ENCODE measurements at places on chromosomes 6 and 20.

DNA sequence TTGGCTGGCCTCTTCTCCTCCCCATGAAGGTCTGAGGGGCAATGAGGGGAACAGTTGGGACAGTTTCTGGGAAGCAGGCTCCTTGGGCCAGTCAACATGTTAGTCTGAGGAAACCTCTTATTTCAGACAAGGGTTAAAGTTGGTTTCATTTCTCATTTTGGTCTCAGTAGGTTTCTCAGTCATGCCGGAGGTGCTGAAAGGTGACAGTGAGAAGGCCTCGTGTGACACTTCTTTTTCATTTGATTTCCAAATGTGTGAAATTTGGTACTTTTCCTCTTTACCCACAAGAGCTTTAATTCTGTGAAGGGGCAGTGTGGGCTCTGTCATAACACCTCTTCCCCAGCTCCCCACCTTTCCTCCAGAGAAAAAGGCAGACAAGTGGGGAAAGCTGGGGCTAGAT, 7.5 kb upstream of the GLP1R start:
- no peak for DNase-seq

DNA sequence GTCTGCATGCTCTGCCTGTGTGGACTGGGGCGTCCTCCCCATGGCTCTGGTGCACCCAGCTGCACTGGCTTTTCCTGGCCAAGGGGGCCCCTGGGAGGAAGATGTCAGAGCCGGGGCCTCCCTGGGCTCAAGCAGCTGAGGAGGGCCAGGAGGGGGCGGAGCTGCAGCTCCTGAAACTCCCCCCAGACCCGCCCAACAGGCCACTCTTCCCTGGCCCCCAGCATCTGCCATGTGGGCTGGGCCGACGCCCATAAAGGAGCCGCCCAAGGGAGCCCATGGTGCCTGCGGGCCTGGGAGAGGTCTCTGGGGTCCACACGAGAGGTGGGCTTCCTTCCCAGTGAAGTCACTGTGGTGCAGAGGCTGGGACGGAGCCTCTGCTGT, 4.0 kb downstream of the RBBP8NL start:
- no peak for DNase-seq

- DNase-seq: no peak
Observed at GRCh38 chr6:20564777-20565176, 30.5 kb downstream of the CDKAL1 start.

DNA sequence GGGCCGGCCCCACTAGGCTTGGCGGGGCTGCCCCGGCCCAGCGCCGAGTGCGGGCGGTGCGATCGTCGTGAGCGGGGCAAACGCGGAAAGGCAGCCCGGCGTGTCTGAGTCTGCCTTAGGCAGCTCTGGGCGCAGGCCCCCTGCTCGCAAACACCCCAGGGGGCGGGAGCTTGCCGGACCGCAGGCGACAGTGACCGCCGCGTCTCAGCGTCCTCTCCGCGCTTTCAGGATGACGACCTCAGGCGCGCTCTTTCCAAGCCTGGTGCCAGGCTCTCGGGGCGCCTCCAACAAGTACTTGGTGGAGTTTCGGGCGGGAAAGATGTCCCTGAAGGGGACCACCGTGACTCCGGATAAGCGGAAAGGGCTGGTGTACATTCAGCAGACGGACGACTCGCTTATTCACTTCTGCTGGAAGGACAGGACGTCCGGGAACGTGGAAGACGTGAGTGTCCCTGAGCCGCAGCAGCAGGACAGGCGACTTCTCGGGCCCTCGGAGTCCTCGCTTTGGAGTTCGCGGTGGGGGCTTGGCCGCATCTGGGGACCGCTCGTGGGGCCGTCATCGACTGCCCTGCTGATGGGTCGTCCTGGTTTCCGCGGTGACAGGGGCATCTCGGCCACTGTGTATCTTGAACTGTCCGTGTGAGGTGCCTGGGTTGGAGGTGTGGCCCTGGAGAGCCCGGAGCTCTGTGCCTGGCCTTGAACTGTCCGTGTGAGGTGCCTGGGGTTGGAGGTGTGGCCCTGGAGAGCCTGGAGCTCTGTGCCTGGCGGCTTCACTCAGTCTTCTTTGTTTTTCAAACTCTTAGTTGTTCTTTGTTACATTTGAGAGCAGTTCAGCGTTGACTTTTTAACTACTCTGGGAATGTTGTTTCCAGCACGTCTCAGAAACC, 786 bp downstream of the ADRM1 start:
- no peak for DNase-seq

DNA sequence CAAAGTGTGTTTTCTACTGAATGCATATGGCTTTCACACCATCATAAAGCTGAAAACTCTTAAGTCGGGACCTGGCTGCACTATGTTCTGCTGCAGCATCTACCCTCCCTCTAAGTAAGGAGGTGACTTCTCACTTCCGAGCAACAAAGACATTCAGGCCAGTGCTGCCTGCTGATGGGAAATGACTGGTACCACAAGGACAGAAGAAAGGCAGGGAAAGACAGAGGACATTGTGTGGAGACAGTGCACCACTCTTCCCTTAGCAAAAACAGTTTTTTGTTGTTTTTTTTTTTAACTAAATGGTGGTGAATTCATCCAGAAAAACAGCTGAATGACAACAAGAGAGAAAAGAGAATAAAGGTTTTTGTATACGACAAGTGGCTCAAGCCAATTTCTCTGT, 81.5 kb downstream of the MAP7 start:
- no peak for DNase-seq

DNA sequence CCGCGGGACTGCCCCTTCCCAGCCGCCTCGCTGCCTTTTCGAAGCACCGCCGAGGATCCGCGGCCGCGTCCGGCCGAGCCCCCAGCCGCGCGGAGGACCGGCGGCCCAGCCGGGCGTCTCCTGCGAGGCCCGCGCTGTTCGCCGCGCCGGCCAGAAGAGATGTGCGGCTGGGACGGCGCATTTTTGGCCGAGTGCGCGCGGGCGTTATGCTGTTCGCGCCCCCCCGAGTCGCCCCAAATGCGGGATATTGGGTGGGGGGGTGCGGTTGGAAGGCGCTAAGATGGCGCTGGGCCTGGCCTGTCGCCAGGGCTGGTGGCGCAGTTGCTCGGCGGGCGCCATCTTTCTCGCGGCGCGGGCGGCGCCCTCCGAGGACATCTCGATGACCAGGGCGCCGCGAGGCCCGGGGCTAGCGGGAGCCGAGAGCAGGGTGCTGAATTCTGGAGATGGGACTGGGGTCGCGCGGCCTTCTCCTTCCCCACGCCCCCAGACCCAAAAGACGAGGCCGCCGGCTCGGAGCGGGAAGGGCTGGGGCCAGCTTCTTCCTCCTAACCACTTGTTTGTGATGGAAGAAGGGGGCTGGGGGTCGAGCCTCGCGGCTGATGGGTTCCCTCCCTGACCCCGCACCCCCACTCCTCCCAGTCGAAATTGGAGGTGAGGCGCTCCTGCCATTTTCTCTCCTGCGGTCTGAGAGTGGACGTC, 1.5 kb downstream of the BICRAL start:
- peak; percentile 70 for DNase-seq

- no peak for DNase-seq
Observed at GRCh38 chr6:53679446-53679933, 13.9 kb upstream of the KLHL31 start.

- DNase-seq: peak; percentile 86
Observed at GRCh38 chr20:18058661-18059467, 1.1 kb upstream of the OVOL2 start.

DNA sequence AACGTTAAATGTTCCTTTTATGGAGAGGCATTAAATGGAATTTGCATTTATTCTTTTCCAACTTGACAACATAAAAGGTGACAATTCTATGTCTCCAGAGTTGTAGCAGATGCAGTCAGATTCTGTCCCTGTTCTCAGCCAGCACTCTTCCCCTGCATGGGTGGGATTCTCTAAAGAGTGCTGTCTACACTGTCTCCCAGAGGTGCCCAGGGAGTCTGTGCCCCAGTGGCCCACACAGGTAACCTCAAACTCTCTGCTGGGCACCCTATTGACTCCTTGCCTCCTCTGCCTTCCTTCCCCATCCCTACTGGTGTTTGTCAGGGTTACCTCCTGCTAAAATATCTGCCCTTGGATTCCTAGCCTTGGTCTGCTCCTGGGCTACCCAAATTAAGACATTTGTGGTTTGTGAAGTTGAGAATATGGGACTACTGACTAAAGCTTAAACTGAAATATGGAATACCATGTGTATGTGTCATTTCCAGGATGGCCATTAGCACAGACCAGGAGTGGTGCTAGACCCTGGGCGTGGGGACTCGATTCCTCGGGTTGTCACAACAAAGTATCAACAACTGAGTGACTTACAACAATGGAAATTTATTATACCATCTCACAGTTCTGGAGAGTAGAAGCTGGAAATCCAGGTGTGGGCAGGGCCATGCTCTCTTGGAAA, 284.7 kb downstream of the CDH26 start:
- DNase-seq: no peak

- no peak for DNase-seq
Observed at GRCh38 chr20:58440021-58440767, 51.2 kb downstream of the VAPB start.

GRCh38 chr6:76876922-76877553, 586.3 kb downstream of the HTR1B start:
- DNase-seq: peak; percentile 87

- DNase-seq: peak; percentile 58
Observed at GRCh38 chr6:168968228-168968627, 285.4 kb downstream of the THBS2 start.

- no peak for DNase-seq
Observed at GRCh38 chr6:36643977-36644376, 34.5 kb upstream of the CDKN1A start.

DNA sequence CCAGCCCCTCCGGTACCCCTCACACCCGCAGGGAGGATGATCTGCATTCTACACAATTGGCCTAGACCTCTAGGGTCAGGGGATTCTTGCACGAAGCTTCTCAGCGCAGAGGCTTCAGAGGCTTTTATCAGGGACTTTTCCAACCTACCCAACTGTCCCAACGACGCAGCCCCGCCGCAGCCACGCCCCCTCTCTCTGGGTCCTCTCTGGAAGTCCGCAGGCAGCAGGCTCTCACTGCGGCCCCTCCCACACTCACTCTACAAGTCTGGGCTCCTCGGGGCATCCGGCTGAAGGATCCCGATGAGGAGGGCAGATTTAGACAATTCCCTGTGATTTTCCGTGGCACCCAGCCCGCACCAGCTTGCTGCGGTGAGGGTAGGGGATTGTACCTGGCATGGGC, 227.7 kb upstream of the RNF24 start:
- DNase-seq: no peak

DNA sequence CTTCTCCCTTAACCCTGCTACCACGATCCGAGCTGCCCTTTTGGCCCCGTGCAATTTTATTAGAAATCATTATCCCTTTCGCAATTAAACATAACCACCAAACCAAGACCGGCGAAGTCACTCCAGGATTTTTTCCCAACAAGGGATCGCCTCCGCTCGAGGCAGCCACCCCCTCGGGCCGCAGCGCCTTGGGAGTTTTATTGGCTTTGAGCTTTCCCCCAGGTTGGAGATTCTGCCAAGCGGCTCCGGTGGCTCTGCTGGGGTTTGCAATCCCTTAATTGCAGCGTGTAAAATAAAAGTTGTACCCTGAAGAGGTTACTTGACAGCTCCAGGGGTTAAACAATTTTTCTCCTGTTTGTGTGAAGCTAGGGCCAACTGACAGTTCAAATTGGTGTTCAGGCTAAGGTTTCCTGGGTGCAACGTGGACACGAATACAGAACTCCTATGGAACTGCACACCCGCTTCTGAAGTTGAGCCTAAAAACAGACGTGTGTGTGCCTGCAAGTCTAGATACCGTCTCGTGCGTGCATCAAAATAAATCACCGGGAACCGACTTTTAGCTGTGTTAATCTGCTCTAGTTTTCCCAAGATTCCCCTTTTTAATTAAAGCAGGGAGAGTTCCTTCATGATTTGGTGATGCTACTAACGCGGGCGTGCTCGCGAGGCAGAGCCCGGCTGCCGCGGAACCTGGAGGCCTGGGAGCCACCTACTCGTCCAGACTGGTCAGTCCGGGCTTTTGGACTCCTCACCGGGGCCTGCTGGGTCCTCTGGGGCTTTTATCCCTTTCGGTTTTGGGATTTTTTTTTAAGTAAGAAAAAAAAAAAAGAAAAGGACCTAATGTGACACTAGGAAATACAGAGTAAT, 975 bp upstream of the TFAP2A start:
- DNase-seq: no peak

GRCh38 chr6:142187209-142187608, 40.1 kb downstream of the VTA1 start:
- peak; percentile 36 for DNase-seq

GRCh38 chr6:15207923-15208322, 37.9 kb upstream of the JARID2 start:
- DNase-seq: no peak

DNA sequence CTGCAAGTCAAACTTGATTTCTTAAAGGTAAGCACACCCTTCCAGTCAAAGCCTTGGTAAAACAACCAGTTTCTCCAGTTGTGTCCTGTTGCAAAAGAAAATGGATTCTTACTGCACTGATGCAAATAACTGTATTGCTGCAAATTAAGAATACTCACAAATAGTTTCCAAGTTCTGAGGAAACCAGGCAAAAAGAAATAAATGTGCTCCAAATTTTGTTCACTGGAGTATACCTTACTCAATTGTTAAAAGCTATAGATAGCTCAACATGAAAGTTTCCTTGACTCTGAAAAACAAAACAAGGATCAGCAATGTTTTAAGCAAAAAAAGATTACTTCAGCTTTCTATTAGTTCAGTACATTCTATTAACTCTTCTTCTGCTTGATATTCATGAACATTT, 75.2 kb downstream of the SLC16A10 start:
- DNase-seq: no peak

DNA sequence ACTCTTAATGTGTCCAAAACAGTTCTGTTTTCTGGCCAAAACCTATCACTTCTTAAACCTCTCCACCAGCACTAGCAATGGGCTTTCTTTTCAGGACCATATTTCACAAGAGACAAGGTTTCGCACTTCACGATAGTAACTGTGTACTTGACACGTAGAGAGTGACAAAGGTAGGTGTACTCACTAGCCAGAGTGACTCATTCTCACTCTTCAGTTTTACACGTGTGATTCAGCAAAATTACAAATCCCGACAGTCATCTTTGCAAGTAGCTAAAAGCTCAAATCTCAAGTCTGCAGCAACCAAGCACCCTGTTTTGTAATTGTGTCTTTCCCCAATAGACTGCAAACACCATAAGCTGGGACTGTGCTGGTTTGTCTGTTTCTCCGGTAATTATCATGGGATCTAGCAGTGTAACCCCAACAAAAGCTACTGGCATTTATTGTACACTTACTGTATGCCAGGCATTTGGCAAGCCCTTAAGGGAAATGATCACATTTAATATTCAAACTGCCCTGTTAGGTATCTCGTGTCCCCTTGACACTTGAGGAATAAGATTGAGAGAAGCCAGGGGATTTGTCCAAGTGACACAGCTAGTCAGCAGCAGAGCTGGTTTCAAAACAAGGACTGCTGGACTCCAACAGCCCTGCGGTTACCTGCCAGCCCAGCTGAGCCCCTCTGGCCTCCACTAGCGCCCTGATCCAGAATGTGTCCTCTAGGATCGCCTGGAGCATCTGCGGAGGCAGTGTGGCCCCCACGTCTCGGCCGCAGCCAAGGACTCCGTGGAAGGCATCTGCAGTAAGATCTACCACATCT, 9.9 kb downstream of the PCIF1 start:
- DNase-seq: no peak

DNA sequence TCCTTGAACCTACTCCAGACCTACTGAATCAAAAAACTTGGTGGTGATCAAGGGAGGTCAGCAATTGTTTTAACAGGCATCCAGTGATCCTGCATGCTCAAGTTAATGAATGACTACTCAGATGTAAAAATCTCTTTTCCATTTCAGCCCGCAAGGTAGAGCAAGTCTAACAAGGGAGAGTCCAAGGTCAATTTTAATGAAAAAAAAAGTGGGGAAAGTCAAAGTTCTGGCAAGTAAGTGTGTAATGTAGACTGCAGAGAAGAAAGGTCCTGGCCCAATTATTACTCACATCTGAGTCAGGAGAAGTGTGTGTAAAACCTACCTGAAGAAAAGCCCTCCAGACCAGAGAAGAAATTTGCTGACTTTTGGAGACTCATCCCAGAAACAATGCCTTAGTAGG, 193.5 kb downstream of the UBE3D start:
- DNase-seq: no peak

All from NCI-H2081 (cell line).